ENCODE measurements at places on chromosomes 12 and 14.

GRCh38 chr14:46482200-46482599, 169.4 kb downstream of the RPL10L start:
- no peak for DNase-seq

DNA sequence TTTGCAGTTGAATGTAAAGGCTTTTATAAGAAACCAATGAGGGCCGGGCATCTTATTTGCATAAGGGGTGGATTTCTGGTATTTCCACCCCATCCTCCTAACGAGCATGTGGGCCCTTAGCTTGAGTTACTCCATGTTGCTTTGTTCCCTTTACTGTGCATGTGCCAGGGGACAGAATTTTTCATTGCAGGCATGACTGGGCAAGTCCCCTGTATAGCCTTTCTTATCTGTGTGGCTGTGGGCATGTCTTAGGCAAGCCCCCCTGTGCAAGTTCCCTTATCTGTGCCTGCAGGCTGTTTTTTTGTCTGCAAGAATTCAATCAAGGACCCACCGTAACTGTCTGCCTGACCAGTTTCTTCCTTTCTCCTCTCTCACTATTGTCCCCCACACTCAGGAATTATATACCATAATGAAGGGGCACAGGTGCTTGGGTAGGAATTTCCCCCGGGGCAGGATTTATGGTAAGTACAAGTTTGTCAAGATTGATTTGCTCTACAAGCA, 152.2 kb upstream of the CNOT2 start:
- DNase-seq: no peak

DNA sequence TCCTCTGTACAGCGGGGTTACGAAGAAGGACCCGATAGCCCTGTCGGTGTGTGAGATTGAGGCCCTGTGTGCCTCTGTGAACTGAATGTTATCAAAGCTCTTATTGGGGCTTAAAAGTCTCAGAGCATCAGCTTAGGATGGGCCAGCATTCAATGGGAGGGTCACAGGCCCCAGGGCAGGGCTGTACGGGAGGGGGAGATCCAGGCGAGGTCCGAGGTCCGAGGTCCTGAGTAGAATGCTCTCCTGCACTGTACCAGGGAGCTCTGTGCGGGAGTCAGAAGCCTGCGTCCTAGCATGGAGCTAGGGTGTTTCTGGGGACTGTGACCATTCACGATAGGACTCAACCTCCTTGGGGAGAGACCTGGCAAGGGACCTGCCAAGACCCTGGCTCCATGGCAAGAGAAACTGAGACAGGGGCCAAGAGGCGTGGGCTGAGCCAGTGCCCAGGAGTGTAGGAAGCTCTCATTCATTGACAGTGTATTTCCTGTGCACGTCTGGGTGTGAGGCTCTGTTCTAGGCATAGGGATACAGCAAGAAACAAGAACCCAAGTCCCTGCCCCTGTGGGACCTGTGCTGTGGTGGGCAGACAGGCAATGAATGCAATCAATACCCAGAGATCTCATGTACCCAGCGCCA, 12.0 kb upstream of the FAM181A start:
- no peak for DNase-seq

DNA sequence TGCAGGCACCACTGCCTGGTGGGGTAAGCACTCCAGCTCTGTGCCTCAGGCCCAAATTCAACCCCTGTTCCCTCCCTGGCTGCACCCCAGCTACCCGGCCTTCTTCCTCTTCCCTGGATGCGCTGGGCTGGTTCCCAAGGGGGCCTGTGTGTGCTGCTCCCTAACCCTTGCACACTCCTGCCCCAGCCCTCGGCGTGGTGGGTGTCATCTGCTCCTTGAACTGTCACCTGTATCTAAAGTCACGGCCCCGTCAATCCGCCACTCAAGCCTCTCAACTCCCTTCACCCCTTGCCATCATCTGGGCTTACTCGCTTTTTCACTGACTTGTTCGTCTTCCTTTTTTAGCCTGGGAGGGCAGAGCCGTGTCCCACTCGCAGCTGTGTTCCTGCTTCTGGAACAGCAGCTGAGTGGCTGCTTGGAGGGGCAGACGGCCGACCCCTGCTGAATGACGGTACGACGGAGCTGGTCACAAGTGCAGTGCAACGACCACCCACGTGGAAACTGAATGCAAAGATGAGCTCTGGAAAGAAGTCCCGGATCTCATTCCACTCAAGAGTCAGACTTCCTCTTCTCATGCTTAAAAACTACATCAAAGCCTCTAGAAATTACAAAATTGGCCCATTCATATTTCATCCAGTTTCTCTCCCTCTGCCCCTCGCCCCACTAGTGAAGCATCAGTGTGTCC, 138.9 kb downstream of the PIWIL1 start:
- no peak for DNase-seq

DNA sequence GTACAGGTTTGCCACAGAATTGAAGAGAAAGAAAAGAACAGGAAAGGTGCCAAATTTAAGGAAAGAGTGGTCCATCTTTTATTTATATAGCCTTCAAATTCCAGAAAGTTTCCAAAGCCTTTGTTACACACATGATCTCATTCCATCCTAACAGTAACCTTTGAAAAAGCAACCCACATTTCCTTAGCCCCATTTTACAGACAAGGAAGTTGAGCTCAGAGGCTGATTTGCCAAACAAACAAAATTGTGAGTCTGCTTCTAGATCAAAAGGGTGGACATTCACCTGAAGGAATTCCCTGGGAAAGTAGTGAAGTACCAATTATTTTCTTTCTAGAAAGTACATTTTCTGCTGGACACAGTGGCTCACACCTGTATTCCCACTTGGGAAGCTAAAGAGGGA, 32.0 kb downstream of the KICS2 start:
- DNase-seq: no peak

DNA sequence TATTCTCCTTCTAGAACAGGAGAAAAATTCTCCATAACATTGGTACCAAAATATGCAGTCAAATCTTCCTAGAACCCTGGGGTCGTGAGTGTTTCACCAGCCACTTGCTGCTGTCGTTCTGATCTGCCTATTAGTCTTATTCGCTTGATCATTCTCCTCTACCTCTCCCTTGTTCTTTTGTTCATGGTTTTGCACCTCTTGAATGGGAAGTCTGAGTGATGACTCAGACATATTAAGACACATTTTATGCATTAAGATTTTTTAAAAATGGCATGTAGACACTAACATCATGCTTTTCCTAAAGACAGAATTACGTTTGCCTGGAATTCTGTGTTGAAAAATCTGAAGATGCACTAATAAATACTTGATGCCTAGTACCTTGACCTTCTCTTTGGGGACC, 159.2 kb upstream of the LRIG3 start:
- no peak for DNase-seq

DNA sequence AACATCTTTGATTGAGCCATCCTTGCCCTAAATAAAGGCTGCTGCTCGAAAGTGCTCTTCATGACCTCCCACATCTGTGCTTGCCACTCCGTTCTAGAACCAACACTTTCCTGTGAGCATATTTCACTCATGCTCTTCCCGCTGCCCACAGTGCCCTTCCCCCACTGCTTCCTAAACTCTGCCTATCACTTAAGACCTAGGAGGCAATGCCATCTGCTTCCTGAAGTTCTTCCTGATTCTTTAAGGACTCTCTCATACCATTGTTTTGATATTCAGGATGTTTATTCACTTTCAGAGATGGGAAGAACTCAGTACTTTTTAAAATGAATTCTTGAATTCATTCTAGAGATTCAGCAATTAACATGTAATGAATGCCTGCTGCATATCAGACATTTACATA, 49.9 kb downstream of the ZFYVE21 start:
- DNase-seq: no peak

DNA sequence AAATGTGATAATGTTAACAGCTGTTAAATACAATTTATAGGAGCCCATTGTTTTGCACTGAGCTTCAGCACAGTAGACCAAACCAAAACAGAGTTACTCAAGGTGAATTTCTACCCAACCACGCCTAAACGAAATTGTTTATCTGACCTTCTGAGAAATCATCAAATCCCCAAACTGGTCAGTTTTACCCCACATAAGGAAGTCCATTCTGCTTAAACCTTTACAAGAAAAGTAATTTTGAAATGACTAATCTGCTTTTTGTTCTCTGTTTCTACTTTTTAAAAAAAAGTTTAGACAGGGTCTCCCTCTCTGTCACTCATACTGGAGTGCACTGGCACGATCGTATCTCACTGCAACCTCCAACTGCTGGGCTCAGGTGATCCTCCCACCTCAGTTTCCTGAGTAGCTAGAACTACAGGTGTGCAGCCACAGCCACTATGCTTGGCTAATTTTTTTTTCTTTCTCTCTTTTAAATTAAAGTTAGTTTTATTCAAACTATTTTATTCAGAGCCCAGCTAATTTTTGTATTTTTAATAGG, 1.4 kb upstream of the RNF10 start:
- DNase-seq: no peak

DNA sequence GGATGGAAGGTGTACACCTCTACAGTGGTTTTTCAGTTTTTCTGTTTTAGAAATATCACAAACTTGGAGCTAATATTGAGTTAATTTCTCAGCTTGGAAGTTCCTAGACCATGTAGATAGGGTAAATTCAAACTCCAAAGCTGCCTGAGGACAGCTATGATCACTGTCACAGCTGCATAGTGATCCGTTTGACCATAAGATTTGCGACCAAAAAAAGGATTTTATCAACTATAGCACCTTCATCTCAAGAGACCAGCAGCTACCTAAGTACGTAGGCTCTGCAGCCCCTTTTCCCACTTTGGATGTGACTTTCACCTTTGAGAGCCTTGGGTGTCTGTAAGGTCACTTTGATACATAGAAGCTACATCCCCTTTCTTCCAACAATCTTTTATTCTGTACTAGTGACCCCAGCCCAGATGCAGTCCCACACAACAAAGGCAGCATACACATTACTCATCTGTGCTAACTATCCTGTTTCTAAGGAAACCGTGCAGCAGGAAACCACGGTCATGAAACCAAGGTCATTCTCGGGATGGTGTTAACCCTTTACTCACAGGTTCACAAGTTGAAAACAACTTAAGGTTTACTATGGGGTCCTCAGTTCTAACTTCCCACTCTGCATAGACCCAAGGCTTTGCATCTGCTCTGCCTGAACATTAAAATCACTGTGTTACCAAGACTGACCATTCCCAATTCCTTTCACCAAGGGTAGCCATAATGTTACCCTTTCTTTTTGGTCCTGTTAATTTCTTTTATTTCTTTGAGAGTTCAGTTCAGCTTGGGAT, 75.4 kb downstream of the IFT81 start:
- DNase-seq: no peak

DNA sequence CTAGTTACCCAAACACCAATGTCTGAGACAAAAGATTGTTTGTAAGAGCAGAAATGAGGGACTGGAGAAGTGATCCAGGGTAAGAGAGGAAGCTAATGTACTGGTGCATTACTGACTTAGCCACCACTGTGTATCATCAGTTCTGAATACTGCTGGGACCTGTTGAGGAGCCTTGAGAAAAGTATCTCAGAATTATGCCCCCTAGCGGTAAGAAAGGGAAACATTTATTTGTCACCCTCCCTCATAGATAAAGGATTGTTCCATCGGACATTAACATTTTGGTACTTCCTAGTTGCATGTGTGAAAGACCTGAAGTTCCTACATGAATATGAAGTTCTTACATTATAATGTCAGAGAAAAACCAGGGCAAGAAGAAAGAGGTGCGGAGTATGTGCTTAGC, 612.5 kb downstream of the FSCB start:
- no peak for DNase-seq

DNA sequence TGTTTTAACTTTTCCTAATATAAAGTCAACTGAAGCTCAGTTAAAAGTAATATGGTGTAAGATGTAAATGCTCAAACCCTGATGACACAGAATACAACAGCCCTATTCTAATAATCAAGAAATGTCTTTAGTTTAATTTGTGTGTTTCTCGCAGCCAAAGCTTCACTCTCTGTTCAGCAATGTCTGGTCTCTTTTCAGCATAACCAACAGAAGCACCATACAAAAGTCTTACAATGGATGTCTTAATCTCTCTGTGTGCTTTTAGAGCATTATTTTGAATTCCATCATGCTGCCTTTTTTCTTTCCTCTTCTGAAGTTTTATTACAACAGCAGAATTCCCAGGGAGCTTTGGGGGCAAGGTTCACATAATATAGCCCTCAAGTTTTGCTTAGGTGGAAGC, 210.2 kb upstream of the NPAS3 start:
- no peak for DNase-seq

- DNase-seq: no peak
These were observed 7.2 kb downstream of the NAB2 start for GRCh38 chr12:57096099-57096572.

DNA sequence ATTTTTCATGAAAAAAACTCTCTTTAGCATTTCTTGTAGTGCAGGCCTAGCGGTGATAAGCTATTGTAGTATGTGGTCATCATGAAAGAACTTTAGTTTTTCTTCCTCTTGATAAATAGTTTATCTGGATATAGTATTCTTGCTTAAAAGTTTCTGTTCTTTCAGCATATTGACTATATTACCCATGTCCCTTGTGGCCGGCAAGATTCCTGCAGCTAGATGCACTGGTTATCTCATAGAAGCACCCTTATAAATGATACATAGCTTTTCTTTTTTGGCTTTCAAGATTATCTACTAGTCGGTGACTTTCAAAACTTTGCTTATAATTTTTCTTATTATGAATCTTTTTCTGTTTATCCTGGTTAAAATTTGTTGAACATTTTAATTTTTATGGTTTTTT, 234.8 kb downstream of the ALG10 start:
- no peak for DNase-seq

DNA sequence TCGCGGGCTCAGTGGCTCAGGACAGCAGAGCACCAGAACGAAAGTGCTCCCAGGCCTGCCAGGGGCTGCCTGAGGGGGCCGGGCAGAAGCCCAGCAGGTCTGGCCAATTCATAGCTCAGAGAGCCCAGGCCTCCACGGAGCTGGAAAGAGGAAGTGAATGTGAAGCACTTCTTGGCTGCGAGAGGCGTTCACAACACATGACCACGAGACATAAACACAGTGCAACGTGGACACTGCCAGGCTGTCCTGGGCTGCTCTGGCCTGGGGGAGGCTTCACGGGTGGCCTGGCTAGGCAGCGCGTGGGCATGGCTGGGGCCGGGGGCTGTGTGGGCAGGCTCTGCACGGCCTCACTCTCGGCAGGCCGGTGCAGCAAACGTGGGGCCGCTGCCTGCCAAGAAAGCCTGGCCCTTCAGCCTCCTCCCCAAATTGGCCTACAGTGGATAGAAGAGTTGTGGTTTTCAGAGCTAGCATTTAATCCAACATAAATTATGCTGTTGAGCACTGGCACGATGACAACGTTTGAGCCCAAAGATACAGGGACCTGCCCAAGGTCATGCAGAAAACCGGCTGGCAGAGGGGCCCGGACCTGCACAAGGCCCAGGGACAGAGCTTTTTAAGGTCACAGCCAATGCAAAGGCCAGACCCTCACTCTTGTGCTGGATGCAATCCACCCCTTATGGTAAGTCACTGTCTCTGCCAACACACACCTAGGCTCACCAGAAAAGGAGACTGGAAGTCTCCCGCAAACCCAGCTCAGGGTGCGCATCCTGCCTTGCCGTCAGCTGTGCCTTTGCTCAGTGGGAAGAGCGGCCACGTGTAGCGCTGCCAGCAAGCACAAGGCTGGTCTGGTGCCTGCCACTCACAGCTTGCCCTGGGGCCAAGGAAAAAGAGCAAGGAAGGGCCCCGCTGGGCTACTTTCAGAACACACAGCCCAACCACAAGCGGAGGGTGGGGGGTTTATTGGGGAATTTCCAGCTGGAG, 8.6 kb downstream of the SLC25A29 start:
- no peak for DNase-seq
